Stimulated activated CD8-positive, alpha-beta memory T cell treated with anti-CD3 and anti-CD28 coated beads, Interleukin-15, amount 100 ng/mL, for 24 hours (primary cell): ENCODE measurements at places on chromosomes 2 and 18.

DNA sequence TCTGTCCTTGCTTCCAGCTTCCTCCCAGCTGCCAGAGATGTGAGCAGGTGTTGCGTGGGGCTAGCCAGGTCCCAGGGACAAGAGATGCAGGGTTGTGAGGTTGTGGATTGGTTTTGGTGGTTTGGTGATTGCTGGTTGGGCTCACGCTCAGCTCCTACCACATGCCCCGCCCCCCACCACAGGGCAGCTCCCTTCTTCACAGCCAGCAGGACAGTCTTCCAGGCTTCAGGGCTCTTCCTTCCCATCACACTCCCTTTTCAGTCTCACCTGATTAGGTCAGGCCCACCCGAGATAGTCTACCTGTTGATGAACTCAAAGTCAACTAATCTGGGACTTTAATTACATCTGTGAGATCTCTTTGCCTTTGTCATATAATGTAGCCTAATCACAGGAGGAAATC, 52.0 kb upstream of the GLI2 start:
- no peak for DNase-seq

GRCh38 chr2:143477714-143478443, 348.7 kb downstream of the ARHGAP15 start:
- DNase-seq: no peak

- no peak for DNase-seq
These were observed 33.0 kb downstream of the LANCL1 start for GRCh38 chr2:210443527-210443926.

DNA sequence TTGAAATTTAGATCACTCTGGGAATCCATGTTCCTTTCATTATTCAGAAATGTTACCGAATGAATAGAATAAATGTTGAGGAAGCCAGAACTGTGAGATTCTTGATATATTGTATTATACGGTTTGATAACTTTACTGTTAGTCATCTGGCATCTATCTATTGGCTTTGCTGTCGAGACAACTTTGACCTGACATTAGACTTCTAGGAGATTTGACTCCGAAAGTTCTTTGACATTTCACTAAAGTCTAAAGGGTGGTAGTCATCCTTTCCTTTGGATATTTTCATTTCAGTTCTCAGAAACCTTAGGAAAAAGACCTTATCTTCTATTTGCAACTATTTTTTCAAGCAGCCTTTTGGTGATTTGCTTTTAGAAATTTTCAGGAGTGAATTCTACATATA, 1.9 kb downstream of the BMPR2 start:
- no peak for DNase-seq

DNA sequence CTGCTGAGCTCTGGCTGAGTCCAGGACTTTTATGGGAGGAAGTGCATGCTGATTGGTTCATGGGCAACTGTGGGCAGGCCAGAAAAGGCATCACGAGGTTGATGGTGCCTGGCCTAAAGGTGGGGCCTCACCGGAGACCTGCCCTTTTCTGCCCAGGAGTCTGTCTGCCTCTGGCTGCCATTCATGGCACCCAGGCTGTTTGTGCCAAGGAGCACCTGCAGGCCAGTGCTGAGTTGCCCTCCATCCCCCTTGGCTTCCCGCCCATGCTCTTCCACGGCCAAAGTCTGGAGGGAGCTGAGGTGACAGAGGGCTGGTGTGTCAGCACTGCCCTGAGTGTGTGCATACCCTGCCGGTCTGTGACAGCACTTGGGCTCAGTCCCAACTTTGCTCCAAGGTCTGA, 123.2 kb downstream of the PTH2R start:
- no peak for DNase-seq

DNA sequence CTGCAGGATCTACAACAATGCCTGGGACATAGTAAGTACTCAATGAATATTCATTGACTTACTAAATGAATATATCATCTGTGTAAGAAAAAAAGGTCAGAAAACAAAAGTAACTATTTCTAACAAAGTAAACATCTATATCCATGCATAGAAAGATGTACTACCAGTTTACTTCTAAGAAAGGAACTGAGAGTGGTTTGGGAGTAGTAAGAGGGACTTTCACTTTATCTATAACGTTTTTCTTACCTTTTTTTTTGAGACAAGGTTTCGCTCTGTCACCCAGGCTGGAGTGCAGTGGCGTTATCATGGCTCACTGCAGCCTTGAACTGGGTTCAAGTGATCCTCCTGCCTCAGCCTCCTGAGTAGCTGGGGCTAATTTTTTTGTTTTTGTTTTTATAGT, 25.7 kb downstream of the DHX57 start:
- DNase-seq: no peak

- no peak for DNase-seq
These were observed 208.1 kb downstream of the MEMO1 start for GRCh38 chr2:31802711-31803110.

DNA sequence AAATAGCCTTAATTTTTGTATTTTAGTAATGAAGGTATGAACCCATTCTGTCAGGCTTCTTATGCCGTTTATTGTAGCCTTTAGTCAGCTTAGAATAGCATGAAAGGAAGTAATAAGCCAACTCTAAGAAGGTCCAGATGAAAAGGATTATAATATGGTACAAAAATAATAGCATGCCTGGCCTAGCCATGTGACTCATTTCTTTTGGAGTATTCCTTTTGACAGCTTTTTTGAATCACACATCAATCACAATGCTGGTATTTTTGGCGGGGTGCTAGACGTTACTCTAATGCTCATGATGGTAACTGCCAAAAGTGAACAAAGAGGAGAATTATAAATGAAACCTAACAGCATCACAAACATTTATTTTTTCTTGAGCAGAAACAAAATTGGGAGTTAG, 19.9 kb downstream of the FMNL2 start:
- no peak for DNase-seq

DNA sequence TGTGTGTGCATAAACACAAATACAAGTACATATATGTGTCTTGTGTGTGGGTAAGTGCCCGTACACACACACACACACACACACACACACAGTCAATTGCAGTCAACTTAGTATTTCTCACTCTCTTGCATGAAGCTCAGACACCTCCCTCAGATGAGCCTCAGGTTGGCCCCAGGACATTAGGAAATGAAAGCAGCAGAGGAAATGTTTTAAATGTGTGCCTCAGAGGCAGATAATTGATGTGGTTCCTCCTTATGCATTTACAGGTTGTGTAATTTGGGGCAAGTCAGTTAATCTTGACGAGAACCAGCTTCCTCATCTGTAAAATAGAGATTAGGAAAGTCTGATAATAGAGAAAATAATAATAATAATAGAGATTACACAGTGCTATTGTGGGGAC, 814.0 kb upstream of the ID2 start:
- DNase-seq: no peak

- peak; percentile 27 for DNase-seq
These were observed 102.6 kb downstream of the HDAC4 start for GRCh38 chr2:239298116-239298804.

DNA sequence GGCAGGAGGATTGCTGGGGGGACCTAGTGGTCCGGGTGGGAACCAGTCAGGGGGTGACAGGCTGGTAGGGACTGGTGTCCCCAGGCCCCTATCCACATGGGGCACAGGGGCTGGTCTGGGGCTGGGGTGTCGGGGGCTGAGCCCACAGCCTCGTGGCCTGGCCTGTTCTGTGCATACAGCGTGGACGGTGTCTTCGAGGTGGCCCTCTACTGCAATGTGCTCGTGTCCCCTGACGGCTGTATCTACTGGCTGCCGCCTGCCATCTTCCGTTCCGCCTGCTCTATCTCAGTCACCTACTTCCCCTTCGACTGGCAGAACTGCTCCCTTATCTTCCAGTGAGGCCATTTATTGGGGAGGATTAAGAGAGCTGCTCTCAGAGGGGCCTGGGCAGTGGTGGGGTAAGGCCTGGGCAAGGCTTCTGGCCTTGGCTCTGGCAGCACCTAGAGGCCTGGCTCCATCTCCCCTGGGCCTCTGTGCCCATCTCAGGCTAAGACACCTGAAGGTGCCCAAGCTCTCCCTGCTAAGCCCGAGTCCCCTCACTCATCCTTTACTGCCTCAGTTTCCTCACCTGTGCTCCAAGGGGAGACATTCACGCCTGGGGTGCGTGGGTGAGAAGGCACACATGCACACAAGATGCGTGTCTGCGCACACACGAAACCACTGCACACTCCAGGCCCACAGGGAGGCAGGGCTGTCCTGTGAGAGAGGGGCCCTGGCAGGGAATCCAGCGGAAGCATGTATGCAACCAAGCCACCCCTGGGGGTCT, 1.9 kb downstream of the CHRNG start:
- DNase-seq: no peak

GRCh38 chr2:172865422-172865821, 129.8 kb downstream of the RAPGEF4 start:
- no peak for DNase-seq

GRCh38 chr18:12968115-12968514, 20.3 kb downstream of the SEH1L start:
- no peak for DNase-seq

DNA sequence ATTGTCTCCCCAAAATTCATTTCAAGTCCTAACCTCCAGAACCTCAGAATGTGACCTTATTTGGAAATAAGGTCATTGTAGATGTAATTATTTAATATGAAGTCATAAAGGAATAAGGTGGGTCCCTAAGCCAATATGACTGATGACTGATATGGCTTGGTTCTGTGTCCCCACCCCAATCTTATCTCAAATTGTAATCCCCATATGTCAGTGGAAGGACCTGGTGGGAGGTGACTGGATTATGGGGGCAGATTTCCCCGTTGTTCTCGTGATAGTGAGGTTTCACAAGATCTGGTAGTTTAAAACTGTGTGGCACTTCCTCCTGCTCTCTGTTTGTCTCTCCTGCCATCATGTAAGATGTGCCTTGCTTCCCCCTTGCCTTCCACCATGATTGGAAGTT, 43.0 kb upstream of the BCL11A start:
- no peak for DNase-seq

DNA sequence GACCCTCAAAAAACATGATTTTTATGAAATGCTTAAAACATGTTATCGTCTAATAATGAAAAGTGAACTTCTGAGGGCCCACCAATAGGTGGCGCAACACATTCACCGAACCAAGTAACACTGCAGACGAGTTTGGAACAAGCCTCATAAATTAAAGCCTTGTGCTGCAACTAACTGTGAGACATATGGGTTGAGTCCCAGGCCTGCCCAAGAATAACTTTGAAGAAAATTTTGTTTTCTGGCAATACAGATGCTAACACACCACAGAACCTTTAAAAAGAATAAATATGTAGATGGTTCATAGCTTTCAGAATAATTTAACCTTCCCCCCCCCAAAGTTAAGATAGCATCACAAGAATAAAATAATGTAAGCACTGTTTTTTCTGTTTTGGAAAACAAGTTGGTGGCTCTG, 285.9 kb downstream of the RNF144A start:
- peak; percentile 8 for DNase-seq

- no peak for DNase-seq
These were observed 277.0 kb downstream of the CDH2 start for GRCh38 chr18:27899893-27900292.

GRCh38 chr2:221572821-221573429, 821 bp upstream of the EPHA4 start:
- DNase-seq: no peak

DNA sequence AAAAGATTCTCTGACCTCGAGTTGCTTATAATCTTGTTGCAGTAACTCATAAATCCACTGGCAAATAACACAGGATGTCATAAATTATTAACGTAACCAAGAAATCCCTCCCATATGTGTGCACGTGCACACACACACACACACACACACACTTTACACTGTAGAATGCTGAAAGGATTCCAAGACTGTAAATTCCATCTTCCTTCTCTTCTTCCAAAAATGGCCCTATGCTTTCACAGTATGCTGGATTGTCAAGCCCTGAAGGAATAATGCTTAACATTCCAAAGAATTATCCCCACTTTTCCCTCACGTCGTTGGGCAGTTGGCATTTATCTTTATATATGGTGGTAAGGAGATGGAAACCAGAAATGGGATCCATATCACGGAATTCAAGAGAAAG, 117.5 kb upstream of the CRIM1 start:
- no peak for DNase-seq

GRCh38 chr2:197217541-197217940, 93.0 kb downstream of the ANKRD44 start:
- DNase-seq: no peak

DNA sequence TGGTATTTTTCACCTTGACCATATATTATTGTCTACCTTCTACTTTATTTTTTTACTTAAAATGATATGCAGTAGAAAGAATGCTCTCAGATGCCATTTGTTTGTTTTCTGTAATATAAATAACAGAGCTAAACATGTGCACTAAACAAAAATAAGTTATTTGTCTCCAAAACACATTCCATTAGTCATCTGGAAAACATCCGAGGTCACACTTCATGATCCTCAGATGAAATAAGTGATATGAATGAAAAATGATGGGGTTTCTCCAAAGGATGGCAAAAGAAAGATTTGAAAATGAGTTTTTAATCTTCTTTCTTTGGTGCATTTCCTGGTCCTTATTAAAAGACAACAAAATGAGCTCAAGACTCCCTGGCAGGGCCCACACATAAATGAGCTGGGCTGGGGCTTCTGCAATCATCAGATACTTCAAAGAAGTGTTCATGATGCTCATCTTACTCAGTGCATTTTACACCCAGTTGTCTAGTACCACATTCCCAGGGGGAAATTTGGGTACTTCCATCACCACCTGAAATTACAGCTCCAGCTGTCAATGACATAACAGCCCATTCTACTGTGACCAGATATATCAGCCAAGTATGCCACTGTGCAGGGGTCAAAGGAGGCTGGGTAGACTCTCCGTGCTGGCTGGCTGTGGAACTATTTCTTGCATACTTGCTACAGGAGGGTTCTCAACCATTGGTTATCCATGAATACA, 283.5 kb downstream of the PID1 start:
- DNase-seq: no peak

- DNase-seq: no peak
These were observed 83.0 kb upstream of the ZNF532 start for GRCh38 chr18:58781627-58782194.

GRCh38 chr2:233434666-233435330, 80.5 kb downstream of the DGKD start:
- DNase-seq: no peak

DNA sequence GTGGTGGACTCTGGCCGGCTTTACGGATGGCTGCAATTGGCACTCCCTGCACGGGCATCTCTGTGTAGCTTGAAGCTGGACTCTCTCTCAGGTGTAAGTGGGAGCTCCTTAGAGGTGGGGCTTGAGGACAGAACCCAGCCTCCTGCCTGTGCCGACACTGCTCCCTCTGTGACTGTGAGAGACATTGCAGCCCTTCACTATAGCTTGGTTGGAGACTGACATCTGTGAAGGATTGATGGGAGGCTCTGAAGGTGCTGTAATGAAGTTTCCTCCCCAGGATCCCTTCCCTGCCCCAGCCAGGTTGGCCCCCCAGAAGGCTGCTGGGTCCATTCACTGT, 166.7 kb downstream of the SH3RF3 start:
- DNase-seq: no peak

GRCh38 chr2:68352651-68353391, 12.3 kb upstream of the PLEK start:
- no peak for DNase-seq
